Left hindlimb (tissue), 1 donor: ENCODE measurements at places on chromosomes 4 and X.
A peak's percentile ranks its signal among the peaks of the same experiment; 100 is the strongest.

DNA sequence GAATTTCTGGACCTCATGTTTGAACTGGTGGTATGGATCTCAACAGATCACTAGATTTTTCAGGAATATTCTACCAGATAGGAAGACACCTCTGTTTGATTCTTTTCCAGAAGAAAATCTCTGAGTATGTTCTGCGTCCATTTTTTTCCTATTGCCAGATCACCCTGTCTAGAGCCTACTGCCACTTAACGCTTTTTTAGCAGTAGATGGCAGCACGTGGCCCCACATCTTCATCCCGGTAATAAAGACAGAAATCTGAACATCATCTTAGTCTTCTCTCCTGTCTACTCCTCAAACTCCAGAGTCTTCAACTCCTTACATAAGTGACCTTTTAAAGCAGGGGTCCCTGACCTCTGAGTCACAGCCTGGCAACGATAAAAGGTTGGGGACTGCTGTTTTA is 184.7 kb downstream of the TMA16 start:
- no peak for DNase-seq

DNA sequence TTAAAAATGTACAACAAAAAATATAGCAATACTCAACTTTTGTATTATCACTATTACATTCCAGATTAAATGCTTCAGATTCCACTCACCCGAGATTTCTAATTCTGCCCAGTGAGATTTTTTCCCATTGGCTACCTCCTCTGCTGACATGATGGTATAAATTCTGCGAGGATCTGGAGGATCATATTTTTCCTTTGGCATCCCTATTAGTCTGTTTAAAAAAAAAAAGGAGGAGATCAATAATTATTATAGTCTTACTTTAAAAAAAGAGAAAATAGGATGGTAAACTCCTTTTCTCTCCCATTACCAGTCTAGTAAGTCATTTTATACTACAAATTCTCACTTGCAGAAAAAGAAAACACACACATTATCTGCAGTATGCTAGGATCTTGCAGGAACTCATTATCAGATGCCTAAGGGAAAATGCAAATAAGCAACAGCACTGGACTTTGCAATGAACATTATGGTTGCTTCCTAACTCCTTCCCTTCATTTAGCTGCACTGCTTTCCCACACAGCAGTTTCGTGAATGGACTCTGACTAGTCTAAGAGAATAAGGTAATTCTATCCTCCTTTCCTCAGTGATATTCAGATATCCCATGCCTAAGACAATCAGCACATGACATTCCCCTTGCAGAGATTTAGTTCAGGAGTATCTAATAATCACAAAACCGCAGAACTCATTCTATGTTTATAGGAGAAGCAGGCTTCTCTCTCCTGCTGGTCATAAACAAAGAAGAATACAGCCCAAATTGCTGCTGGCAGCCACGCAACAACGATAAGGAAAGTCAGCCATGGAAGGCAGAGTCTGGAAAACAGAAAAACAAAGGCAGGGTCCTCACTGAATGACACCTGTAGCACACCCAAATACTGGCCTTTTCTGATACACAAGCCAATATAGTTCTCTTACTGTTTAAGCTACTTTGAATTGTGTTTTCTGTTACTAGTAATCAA is 42.7 kb downstream of the CNOT6L start:
- DNase-seq: no peak

DNA sequence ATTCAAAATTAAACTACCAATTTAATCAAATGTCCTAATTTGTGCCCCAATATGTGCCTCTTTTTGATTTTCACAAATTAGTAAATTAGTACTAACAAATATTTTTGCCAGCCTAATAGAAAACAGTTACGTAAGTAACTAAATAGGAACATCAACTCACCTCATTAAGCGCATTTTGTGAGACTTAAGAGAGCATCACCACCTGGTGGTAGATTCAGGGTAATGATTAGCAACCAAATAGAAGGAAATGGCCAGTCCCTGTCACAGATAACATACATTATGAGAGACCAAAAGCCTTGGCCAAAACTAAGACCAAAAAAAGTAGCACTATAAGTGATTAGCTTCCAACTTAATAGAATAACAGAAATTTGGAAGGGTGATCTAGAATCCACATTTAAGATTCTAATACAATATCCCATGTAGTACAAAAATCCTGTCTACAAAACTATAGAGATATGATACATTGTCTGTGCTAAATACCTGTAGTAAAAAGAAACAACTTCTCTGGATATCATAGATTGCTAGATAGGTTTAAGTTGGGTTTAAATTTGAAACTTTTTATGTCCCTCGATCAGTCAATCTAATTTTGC is 46.7 kb downstream of the C4orf46 start:
- no peak for DNase-seq

DNA sequence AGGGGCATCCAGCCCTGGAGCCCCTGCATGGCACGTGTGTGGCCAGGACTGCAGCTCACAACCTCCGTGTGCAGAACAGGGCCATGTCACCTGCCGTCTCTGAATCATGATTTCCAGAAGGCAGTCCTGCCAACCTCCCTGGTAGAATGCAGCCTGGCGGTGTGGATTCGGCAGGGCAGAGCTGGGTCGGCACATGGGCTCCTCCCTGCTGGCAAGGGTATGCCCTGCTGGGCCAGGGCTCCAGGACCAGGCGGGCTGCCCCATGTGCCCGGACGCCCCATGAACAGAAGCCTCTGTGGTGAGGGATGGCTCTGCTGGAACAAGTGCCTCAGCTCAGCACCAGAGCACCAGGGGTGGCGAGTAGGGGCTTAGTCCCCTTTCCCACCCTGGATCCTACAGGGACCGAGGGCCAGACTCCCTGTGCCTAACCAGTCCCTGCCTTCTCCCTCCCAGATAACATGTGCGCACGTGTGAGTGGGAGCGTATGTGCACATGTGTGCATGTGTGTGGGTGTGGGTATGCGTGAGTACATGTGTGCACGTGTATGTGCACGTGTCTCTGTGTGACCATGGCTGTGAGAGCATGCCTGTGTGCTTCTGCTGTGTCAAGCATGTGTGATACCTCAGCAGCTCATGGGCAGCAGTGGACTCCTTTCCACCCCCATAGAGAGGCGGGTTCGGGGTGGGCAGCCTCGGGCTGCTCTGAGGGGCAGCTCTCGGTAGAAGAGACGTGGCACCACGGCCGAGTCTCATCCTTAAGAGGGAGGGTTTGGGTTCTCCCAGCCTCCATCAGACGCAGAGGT is 10.3 kb upstream of the MXD4 start:
- no peak for DNase-seq

DNA sequence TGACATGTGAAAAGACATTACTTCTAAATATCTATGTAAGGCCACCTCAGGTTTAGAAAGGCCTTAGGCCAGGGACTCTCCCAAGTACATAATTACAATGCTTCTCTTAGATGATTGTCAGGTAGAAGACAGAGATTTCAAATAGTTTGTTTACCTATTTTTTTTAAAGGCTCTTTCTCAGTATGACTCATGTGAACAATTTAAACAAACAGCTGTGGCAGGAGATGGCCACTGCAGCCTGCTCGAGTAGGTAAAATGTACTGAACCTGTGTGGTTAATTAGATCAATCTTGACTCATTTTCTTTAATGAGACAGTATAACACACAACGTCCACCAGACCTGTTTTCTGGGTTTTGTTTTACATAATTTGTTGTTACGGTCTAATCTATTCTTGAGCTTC is 50.2 kb downstream of the LEF1 start:
- DNase-seq: no peak

DNA sequence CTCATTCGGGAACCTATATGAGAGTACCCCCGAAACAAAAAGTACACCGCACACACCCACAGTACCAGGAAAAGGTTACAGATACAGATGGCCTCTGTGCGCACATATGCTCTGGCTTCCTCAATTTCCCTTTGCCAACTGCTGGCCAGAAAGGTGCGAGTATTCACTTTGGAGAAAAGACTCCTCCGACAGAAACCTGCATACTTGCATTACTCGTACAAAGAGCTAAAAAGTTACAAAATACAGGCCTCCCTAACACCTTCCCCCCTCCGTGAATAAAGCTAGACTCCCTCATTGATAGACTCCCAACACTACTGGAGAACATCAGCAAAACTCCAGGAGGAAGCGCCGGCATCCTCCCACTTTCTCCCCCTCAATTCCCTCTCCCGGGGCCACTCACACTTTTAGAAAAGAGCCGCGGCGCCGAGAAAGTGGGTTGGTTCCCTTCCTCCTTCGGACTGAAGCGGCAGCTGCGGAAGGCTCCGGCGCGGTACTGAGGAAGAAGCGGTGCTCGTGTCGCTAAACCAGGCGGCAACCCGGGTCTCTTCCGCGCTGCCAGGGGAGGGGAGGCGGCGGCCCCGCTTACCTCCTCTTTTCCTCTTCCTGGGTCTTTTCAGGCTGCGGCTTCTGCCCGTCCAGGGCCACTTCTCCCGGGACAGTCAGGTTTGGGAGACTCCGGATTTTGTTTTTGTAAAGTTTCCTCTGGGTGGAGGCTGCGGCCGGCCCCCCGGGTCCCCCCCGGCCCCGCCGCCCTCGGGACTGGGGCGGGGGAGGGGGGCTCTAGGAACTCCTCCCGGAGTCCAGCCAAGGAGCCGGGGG is 1.1 kb downstream of the FBXW7 start:
- DNase-seq: no peak

- peak; percentile 68 for DNase-seq
Measured at GRCh38 chr4:147732518-147733235, 789 bp downstream of the ARHGAP10 start.

- DNase-seq: peak; percentile 41
Measured at GRCh38 chr4:24862073-24862751, 50.6 kb downstream of the CCDC149 start.

GRCh38 chrX:79080141-79080540 is 64.3 kb upstream of the GPR174 start:
- DNase-seq: no peak

DNA sequence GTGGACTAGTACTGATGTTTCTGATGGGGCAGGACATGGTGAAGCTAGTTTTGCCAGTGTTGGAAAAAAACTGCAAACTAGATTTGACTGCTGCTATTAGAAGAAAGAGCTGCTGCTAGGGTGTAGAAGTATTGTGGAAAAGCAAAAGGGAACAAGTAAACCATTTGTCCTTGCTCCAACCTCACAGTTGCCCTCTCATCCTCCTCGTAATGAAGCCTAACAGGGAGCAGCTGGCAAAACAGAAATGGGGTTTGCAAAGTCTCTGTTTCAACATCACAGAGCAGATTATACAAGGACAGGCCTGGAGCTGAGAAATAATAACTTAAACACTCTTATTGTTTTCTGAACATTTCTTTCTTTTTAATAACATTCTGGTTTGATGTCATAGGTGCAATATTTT is 346.2 kb downstream of the MAGEB5 start:
- no peak for DNase-seq
